Neural crest cell (in vitro differentiated cells): ENCODE measurements at places on chromosomes 6 and 20.
A peak's percentile ranks its signal among the peaks of the same experiment; 100 is the strongest.

- peak; percentile 77 for DNase-seq
Observed at GRCh38 chr20:38725931-38726803, 1.9 kb downstream of the SLC32A1 start.

DNA sequence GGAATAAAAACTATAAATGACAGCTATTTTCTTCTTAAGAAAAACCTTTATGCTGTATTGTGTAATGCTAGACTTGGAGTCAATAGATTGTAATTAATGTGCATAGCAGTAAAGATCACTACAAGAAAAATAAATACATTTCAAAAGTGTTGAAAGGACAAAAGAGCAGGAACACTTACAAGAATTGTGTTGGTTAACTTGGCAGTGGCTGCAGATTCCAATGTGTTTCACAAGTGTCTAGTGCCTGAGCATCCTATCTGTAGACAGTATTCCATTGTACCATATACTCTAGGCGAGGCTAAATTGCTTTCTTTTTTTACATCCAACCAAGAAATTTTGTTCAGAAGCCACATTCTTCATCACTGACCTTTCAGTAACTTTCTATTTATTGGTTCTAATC lies 924.1 kb downstream of the EPHA7 start:
- DNase-seq: no peak

- DNase-seq: no peak
Observed at GRCh38 chr6:166632731-166633130, 5.7 kb upstream of the RPS6KA2 start.

- DNase-seq: no peak
Observed at GRCh38 chr20:36883977-36884535, 8.1 kb downstream of the TLDC2 start.

DNA sequence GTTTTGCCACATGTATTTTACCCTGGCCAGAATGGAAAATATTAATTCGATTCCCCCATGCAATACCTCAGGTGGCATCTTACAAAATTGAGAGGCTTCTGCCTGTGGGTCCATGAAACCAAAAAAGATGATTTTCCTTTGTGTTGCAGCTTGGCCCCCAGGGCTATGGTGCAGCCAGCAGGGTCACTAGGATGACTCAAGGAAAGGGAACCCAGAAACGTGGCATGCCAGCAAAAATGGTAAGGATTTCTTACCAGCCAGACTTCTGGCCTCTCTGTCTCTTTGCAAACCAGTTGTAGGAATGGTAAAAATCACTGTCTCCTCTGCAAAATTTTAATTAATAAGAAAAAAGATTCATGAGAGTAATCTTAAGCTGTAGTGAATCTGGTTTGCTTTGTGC lies 11.6 kb upstream of the TAAR9 start:
- no peak for DNase-seq
